ENCODE measurements at places on chromosomes 11 and 22.

DNA sequence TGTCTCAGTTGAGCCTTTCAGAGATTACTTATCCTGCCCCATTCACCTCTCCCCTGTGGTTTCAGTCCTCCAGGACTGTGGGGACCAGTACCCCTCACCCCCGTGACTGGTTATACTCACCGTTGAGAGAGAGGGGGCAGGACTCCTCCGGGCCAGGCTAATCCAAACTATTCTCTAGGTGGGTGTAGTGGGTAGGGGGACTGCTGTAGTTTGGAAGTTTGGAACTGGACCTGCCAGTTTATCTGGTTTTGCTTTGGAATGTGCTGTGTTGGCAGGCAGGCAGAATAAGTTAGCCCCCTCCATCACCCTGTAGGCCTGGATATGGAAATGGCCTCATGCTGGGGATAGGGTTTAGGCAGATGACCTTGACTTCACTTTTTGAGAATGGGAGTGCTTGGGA is 13.5 kb downstream of the TEAD1 start:
- DNase-seq: no peak

GRCh38 chr22:44574057-44574639 is 76.1 kb upstream of the RTL6 start:
- DNase-seq: no peak

DNA sequence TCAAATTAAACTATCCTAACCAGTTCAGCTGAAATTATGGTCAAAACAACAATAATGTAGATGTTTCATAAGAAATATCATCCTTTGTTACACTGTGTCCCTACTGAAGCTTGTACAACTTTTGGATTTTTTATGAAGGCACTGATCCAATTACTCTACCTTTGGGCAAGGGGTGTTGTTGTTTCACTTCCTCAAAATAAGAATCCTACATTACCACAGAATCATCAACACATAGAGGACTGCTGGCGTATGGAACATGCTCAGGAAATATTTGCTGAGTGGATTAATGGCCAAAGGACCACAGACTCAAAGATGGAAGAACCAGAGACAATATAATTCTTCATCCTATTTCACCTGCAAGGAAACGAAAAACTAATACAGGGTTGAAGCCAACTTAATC is 907.5 kb upstream of the CCDC90B start:
- DNase-seq: no peak

- DNase-seq: no peak
These were observed 76.0 kb downstream of the UBASH3B start for GRCh38 chr11:122731500-122731913.

DNA sequence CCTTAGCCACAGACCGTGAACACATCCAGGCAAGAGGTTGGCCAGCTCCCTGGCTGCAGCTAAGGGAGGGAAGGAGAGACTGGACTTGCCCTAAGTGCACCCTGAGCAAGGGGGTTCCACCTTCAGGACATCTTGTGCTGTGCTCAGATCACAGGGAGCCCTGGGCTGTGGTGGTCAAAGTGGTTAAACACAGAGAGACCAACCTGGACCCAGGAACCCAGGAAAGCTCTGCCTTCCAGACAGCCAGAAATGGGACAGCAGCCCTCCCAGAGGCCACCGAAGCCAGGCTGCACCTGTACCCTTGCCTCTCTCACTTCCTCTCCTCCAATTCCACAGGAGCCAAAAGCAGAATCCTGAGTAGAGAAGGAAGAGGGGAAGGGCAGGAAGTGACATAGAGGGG is 105.2 kb upstream of the TMEM45B start:
- no peak for DNase-seq

- no peak for DNase-seq
These were observed 151.3 kb downstream of the APOL5 start for GRCh38 chr22:35868938-35869337.

DNA sequence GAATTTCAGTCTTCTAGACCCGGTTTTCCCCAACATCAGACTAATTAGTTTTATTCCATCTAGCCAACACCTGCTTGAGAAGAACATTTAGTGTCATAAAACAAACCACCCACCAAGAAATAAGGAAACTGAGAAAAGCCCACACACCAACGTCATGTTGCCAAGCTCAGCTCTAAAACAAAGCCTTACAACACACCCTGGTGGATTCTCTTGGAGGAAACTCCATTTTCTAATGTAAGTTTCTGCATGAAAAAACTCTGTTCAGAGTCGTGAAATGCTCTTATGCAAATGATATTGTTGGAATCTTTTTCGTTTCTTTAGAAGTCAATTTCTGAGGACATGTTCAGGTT is 105.0 kb upstream of the RAG2 start:
- no peak for DNase-seq

GRCh38 chr11:115257270-115257669 is 246.9 kb downstream of the CADM1 start:
- no peak for DNase-seq

- no peak for DNase-seq
These were observed 83.2 kb upstream of the SYT13 start for GRCh38 chr11:45369313-45369712.

DNA sequence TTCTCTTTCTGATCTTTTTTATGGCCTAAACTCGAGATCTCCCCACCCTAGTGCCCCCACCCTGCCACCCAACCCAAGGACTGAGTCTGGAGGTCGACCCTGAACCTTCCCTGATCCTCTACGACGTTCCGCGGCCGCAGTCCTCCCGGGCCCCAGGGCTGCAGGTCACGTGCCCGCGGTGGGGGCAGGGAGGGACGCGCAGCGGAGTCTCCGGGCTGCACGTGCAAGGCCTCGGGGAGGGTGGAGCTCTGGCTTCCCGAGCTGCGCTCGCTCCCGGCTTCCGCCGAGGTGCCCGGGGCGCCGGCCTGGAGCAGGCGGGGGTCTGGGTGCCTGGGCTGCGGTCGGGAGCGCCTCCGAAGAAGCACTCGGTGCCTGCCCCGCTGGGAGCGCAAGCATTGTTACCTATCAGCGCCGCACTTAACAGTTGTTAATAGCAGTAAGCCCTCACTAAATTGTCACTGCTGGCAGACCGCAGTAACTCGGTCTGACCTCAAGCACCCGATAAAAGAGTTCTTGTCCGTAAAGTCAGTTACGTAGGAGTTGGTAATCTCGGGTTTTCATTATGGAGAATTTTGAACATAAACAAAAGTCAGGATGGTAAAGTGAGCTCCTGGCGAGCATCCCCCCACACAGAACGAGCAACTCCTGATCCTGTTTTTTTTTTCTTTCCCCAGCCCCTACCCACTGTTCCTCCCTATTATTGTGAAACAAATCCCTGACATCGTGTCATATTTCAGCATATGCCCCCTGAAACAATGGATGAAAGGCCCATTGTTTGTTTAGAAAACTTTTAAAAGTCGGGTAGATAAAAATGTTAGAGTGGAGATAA is 69.7 kb upstream of the EP300 start:
- DNase-seq: peak; percentile 94

GRCh38 chr11:106186630-106187029 is 109.2 kb downstream of the AASDHPPT start:
- no peak for DNase-seq

- DNase-seq: no peak
These were observed 31.1 kb upstream of the TOP3B start for GRCh38 chr22:22013559-22014284.

GRCh38 chr11:79151396-79151795 is 289.4 kb downstream of the TENM4 start:
- DNase-seq: no peak
